ENCODE measurements at places on chromosomes 12 and 14.

DNA sequence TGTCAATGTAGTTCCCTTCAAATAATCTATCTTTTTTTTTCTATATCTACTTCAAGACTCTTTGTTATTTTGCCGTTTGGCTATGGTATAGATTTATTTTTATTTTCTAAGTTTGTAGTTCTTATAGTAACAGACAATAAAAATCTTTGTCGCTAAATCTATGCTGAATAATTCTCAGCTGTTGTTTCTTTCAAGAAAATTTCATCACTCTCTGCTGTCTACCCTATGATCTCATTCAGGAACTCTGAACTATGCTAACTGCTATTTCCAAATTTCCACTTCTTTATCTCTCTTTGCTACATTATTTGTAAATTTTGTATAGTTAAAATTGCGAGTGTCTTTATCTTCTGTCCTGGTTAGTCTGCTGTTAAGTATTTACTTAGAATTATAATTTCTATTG lies 353.6 kb downstream of the LRFN5 start:
- DNase-seq, result no peak

GRCh38 chr14:21414137-21414631 lies 30.4 kb upstream of the SUPT16H start:
- no peak for DNase-seq

- DNase-seq, result no peak
Observed at GRCh38 chr12:1592444-1593173, 1.8 kb downstream of the FBXL14 start.

- no peak for DNase-seq
Observed at GRCh38 chr12:1660304-1661187, 30.3 kb upstream of the ADIPOR2 start.

GRCh38 chr12:71237128-71237527 lies 79.3 kb upstream of the TSPAN8 start:
- no peak for DNase-seq

Data from SHP77 treated with DMSO at 0.1 percent for 48 hours (cell line).